GM12864 (cell line): ENCODE measurements at places on chromosomes 7 and 10.

- DNase-seq, result no peak
These were observed 110.1 kb upstream of the GPR26 start for GRCh38 chr10:123556049-123556448.

GRCh38 chr10:35236739-35237138 is 99.6 kb upstream of the CCNY start:
- DNase-seq, result no peak

- DNase-seq, result no peak
These were observed 560.9 kb downstream of the PTPRN2 start for GRCh38 chr7:158026636-158027265.

GRCh38 chr10:5989756-5990155 is 12.4 kb upstream of the IL15RA start:
- no peak for DNase-seq

GRCh38 chr10:78541481-78542140 is 507.9 kb downstream of the RPS24 start:
- DNase-seq, result no peak

DNA sequence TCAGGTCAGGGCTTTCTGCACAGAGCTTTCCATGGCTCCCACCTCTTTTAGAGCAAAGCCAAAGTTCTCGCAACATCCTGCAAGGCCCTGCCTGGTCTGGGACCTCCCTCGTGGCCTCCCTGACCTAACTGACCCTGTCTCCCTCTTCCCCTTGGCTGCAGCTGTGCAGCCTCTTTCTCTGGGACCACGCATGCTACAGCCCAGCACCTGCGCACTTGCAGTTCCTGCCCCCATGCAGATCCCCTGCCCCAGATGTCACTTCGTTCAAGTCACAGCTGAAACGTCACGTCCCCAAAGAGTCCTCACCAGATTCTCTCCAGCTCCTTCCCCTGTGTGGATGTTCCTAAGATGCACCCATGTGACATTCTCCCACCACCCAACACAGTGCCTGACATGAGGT is 61.2 kb upstream of the ZNF716 start:
- no peak for DNase-seq

DNA sequence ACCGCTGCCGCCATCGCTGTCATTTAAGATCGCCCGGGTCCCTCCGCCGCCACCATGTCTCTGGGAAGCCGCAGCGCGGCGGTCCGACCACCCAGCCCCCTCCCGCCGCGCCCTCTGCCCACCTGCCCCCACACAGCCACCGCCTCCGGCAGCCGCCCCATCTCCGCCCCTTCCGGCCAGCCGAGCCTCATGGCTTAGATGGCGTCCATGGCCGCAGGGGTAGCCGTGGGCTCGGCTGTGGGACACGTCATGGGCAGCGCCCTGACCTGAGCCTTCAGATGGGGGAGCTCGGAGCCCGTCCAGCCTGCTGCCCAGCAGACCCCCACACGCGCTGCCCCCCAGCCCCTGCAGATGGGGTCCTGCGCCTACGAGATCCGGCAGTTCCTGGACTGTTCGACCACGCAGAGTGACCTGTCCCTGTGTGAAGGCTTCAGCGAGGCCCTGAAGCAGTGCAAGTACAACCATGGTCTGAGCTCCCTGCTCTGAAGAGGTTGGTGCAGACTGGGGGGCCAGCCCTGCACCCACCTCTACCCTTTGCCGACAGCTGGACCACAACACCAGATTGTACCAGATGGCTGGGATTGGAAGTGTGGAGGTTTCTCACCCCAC is 38.0 kb upstream of the TARP start:
- no peak for DNase-seq

- no peak for DNase-seq
These were observed 68.7 kb upstream of the MDFIC start for GRCh38 chr7:114853189-114853588.

DNA sequence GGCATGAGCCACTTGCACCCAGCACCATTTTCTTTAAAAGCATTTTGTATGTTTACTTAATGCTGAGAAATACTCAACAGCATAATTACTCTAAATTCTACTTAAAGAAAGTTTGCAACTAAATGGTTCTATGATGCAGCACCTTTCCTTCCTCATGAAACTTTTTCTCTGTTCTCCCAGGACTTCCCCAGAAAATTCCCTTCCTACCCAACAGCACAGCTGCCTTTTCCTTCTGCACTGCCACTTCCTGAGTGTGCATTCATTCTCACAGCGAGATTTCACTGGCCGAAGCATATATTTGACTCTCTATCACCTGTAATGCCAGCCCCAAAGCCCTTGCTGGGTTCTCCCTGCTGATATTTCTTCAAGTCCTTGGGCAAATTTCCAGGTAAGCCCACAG is 41.5 kb upstream of the DGKI start:
- no peak for DNase-seq

DNA sequence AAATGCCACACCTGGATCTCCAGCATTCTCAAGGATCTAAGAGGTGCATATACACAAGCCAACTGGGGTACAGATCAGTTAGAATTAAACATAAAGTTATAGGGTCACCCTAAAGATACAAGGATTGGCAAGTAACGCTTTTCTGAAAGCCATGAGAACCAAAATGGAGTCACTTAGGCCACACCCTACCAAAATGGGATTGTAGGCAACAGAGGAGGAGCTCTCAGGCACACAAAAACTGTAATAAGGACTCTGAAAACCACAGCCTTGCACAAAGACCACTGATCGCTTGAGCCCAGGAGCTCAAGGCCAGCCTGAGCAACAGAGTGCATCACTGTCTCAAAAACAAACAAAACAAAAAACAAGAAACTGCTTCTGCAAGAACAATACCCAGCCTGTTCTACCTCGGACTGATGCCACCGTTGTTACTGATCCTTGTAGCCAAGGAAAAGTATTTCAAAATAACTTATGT is 35.5 kb downstream of the SVOPL start:
- no peak for DNase-seq

DNA sequence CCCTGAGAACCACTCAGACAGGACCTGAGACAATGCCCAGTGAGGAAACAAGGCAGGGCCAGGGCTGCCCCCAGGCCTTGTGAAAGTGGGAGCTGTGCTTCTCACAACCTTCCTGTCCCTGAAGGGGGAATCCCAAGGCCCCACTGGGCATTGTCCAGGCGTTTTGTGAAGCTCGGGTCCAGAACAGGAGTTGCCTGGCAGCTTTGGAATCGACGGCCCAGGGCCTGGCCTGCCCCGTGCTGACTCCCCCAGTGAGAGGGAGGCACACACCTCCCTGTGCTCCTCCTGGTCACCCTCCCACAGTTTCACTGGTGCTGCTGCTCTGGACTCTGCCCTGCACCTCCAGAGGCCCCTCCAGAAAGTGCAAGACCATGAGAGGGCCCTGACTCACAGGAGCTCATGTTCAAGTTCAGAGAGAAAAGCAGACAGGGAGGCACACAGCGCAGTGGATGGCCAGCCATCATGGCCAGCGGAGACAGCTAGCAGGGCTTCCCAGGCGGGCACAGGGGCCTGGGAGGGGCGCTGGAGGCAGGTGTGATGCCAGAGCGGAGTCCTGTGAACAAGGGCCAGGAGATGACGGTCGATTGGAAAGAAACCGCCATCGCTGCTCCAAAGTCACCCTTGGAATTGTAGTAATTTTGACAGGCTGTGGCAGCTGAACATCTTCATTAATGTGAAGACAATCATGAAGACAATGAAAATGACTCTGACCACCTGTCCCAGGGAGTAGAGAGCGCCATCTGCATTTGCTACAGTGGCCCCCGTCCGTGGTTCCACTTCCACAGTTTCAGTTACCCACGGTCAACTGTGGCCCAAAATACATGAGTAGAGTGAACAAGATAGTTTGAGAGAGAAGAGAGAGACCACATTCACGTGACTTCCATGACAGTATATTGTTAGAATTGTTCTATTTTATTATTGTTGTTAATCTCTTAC is 103.7 kb downstream of the MKI67 start:
- DNase-seq, result no peak

DNA sequence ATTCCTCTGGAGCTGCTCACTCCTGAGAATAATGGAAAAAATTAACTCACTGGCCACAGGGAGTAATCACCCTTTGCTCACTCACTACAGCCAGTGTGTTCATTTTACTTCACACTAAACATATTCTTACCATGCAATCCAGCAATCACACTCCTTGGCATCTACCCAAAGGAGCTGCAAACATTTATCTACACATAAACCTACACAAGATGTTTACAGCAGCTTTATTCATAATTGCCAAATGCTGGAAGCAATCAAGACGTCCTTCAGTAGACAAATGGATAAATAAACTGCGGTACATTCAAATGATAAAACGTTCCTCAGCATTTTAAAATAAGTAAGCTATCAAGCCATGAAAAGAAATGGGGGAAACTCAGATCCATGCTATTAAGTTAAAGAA is 34.2 kb upstream of the POM121L12 start:
- DNase-seq, result no peak

DNA sequence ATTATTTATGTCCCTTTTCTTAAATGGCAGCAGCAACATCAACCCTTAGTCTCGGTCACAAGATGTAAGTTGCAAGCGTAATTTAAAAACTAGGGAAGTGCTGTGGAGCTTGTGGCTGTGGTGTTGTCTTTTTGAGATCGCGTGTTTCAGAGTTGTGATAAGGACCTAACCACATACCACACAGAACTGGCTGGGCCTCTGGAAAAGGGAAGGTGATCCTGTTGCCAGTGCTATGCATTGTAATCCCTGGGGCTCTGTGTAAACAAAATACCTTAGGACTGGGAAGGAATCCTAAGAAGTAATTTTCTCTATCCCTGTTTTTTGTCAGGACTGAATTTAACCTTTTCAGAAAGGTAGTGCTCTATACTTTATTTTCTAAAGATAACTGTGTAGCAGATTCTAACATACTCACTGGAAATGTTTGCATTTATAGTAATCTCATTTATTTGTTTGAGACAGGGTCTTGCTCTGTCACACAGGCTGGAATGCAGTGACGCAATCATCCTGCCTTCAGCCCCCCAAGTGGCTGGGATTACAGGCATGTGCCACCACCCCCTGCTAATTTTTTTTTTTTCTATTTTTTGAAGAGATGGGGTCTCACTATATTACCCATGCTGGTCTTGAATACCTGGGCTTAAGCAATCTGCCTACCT is 60.4 kb downstream of the INPP5F start:
- no peak for DNase-seq

DNA sequence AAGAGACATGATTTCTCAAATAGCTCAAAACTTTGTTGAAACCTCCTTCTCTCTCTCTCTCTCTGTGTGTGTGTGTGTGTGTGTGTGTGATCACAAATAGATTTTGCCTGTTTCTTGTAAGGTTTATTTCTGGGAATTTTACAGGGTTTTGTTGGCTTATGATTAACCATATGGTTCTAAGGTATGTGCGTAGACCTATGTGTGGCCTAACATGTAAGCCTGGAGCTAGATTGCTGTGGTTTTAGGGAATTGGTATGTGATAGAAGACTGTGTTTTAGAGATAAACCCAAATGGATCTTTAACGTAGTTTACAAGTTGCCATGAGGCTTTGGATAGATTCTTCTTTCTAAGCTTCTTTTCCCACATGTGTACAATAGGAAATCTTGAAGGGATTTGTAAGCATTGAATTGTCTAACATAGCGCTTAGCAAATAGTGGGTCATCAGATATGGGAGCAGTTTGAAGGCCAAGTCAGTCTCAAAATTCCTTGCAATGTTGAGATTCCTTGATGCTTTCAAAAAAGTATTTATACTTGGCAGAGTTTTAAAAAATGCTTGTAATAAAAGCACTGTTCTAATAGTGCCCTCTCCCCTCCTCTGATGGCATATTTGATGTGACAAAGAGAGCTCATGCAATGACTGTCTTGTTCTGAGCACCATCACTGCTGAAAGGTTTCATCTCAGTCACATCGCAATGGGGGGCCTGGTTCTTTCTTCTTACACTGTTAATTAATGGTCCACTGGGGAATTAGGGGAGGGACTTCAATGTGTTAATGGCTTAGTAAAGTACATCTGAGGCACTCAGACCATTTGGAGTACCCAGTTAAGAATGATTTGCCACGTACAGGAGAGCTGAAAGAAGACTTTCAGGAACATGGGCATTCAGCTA is 118.2 kb downstream of the SNX10 start:
- no peak for DNase-seq

- no peak for DNase-seq
These were observed 17.0 kb downstream of the TRA2A start for GRCh38 chr7:23514755-23515154.

GRCh38 chr7:20064181-20064970 is 152.8 kb downstream of the MACC1 start:
- DNase-seq, result no peak

GRCh38 chr10:131553121-131553520 is 241.6 kb upstream of the TCERG1L start:
- no peak for DNase-seq

GRCh38 chr10:96325719-96326373 is 21.6 kb downstream of the DNTT start:
- DNase-seq, result peak; percentile 35

GRCh38 chr7:139870380-139870779 is 41.3 kb downstream of the TBXAS1 start:
- DNase-seq, result no peak

- no peak for DNase-seq
These were observed 565.4 kb upstream of the NRP1 start for GRCh38 chr10:33899578-33900531.

DNA sequence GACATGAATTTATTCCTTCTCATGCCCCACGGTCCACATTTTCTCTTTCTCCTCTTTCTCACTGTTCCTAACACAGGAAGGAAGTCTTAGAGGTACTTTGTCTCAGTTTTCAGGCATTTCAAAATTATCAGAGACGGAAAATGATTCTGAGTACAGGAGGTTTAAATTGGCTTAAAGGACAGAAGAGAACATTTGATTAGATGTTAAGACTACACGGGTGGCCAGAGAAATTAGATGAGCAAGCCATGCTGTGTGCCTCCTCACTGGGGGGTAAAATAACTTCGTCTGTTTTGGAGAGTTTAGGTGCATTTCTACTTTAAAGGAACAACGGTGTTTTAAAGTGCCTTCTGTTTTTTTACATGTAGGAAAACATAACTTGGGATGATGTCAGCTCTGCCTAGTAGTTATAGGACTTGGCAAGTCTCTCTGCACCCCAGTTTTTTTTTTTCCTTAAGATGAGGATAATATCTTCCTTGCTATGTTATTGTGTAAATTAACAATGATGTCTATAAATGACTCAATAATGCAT is 66.9 kb downstream of the MCMBP start:
- no peak for DNase-seq

- DNase-seq, result no peak
These were observed 723 bp downstream of the MTURN start for GRCh38 chr7:30135301-30136116.

DNA sequence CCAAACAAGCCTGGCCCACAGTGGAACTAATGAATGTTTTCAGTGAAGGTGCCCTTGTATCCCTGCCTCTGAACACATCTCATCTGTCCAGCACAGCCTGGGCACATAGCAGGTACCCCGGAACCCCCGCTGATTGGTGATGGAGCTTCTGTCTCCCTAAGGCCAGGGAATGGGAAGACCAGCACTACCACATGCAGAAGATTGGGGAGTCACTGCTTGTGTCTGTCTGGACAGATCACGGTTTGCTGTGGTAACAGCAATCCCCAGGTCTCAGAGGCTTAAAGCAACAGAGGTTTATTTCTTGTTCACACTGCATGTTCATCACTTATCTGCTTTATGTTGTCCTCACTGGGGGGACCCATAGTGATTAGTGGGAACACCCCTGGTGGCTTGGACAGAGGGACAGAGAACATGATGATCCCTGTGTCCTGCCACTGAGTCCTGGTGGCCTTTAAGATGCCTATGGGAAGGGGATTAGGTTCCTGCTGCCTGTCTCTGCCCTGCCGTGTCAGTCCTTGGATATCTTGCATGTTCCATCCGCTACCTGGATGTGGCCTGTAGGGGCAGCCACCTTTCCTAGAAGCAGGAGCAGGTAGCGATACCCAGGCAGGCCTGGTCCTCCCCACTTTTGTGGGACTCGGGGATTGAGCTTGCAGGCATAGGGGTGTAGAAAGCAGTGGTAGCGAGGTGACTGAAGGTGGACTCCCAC is 3.6 kb downstream of the TSPAN14 start:
- DNase-seq, result no peak

- no peak for DNase-seq
These were observed 45.4 kb downstream of the CHST3 start for GRCh38 chr10:72009425-72010081.
